ENCODE measurements at places on chromosomes 1 and 21. TPM values are rescaled to one million over a fixed set of nuclear protein-coding genes. Genes with fewer than 3 reads are reported as not detected.

MEX3A gene
- 0.27 TPM for total RNA-seq

NTRK1 gene
- total RNA-seq: 49.8 TPM

RBM11 gene
- 0.66 TPM for total RNA-seq

GRCh38 chr1:40042341-40042740, 1.8 kb downstream of the CAP1 start:
- DNase-seq: no peak

DNA sequence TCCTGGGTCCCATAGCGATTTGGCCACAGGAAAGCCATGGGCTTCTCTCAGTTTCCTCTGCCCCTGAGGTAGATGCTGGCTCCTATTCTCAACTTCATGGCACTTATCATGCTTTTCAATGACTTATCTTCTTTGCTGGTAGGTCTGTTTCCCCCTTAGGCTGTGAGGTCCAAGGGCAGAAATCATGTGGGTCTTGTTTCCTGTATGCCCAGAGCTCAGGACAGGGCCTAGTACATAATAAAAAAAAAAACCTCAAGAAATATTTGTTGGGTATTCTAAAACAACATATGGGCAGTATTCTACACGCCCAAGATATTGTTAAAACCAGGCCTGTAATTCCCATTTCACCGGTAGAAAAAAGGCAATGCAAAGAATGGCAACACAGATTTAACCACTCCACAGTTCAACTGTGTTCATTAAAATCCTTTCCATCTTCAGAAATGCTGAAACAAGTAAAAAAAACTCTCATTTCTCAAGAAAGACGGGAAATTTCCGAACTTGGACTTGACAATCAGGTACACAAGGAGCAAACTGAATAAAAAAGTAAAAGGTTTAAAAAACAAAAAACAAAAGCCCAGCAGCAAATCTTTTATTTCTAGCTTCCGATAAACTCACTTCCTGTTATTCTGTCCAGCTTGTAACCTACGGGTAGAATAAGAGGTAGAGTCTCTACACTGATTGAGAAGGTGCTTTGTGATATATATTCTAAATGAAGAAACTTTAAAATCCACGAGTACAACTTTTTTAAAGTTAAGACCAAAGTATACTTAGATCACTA, 6.3 kb upstream of the TDRD10 start:
- no peak for DNase-seq

DNA sequence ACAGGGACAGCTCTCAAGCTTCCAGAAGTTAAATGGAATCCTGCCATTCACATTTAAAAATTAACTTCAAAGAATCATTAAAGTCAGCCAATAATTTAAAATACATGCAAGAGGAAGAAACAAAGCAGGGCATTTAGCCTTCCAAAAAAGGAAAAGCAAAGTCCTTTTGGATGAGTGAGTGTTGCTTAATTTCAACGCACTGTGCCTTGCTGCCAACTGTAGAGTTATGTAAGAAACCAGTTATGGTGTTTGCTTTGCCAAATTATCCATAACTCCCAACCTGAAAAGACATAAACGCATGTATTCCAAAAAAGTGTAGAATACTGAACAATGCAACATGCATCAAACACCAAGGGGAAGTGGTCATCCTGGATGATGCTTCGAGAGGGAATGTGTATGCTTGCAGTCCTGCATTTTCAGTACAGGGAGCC, 16.1 kb upstream of the KCNE1 start:
- DNase-seq: no peak

DNA sequence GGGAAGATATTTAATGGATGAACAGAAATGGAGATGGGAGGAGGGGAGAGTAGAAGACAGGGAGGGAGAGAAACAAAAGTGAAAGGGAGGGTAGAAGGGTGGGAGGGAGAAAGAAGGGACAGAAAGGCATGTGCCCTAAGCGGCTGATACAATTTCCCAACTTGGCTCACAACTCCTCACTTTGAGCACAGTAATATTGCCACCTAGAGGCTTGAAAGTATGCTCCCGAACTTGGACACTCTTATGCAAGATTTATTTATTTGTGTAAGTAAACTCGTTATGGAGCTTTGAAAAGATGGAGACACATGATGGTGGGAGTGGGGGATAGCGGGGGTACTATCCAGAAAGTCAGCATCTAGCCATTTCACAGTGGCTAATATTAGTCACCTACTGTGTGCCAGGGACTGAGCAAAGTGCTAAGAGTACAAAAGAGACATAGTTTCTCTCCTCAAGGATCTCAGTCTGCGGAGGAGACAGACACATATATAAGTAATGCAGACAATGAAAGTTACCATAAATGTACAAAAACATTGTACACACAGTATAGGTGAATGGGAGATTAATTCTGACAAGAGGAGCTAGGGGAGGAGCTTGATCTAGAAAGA, 189.7 kb downstream of the SEC16B start:
- DNase-seq: no peak

DNA sequence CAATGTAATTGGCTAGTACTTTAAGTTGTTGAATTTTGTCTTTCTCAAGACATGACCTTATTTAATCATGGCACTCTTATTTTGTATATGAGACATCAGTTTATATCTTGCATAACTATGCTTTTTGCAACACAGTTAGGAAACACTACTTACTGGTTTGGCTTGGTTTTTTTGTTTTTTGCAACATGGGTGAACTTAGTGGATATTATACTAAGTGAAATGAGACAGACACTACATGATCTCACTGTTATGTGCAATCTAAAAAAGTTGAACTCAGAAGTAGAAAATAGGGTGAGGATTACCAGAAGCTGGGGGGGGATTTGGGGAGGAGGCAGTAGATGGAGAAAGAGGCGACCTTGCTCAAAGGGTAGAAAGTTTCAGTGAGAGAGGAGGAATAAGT, 132.1 kb downstream of the PLA2G4A start:
- DNase-seq: no peak

- DNase-seq: no peak
Observed at GRCh38 chr21:26227130-26227529, 56.6 kb upstream of the APP start.

- no peak for DNase-seq
Observed at GRCh38 chr1:200226969-200227303, 182.9 kb downstream of the ZNF281 start.

Measured in activated T-helper 1 cell treated with anti-CD3 and anti-CD28 coated beads, Interleukin-12 subunit alpha, Interleukin-12 subunit beta, Interleukin-2, Interleukin-4 antibody, amounts not matched to agents 30 ng/mL and 10 ng/mL and 1 ng/mL, durations not matched to agents 14 hours and 24 hours and 36 hours (primary cell).